ENCODE measurements at places on chromosomes 12 and 14.
A peak's percentile ranks its signal among the peaks of the same experiment; 100 is the strongest.

GRCh38 chr14:73567951-73568885, 795 bp upstream of the ACOT2 start:
- DNase-seq, result peak; percentile 30

DNA sequence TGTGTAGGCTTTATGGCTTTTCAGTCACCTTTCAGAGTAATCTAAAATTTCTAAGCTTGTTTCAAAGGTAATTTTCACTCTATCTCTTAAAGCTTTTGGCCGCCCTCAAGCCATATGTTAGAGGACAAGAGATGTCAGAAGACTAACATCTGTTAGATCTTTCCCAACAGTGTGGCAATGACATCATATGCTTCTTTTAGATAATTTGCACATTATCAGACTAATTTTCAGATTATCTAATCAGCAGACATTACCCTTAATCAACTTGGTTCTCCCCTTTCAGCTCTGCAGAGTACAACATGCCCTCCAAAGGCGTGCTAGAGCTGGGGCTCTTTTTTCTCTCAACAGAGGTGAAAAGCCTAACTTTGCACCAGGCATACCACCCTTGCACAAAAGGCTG, 207.1 kb downstream of the DPF3 start:
- DNase-seq, result no peak

DNA sequence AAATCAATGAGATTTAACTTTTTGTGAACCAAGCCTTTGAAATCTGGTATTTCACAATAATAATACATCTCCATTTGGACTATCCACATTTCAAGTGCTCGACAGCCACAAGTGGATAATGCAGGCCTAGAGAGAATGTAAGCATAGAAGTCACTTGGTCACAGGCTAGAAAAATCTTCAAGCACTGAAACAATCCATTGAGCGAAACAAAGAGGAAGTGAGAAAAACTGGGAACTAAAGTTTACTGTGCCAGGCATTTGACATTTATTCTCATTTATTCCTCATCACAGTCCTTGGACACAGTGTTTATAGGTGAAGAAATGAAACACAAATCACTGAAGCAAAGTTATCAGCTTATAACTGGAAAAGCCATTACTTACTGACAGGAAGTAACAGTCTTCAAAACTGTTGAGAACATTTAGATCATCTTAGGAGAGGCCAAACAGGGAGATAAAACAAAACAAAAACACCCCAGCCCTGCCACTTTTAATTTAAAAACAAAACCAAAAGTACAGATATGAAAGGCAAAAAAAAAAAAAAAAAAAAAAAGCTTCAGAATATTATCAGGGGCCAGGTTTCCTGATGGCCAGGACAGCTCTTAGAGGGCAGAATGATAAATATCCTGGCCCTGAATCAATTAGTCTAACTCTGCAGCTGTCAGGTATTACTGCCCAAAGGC, 29.2 kb downstream of the GNS start:
- DNase-seq, result no peak

GRCh38 chr12:76649099-76649498, 89.5 kb upstream of the OSBPL8 start:
- no peak for DNase-seq

- DNase-seq, result no peak
Observed at GRCh38 chr12:26845057-26845666, 12.2 kb upstream of the ITPR2 start.

- no peak for DNase-seq
Observed at GRCh38 chr14:90500665-90501370, 104.0 kb downstream of the CALM1 start.

DNA sequence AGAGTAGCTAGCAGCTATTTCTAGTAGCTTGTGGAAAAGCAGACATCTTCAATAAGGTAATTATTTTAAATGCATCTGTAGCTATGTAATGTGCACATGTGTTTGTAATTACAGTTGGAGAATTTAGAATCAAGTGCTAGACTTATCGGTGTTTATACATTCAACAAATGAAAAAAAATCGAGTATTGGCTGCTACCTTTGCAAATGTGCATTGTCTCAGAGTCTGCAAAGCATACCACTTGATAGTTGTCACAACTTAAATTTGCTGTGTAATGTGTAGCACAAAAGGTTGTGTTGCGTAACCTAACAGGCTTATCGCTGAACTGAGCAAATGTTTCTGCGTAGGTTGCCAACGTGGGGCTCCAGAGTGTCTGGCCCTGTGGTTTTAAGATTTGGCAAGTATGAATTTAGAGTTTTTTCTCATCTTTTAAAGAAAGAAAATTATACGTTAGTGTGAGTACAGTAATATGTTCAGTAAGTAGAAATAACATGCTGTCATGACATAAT, 44.3 kb downstream of the TMTC2 start:
- no peak for DNase-seq

DNA sequence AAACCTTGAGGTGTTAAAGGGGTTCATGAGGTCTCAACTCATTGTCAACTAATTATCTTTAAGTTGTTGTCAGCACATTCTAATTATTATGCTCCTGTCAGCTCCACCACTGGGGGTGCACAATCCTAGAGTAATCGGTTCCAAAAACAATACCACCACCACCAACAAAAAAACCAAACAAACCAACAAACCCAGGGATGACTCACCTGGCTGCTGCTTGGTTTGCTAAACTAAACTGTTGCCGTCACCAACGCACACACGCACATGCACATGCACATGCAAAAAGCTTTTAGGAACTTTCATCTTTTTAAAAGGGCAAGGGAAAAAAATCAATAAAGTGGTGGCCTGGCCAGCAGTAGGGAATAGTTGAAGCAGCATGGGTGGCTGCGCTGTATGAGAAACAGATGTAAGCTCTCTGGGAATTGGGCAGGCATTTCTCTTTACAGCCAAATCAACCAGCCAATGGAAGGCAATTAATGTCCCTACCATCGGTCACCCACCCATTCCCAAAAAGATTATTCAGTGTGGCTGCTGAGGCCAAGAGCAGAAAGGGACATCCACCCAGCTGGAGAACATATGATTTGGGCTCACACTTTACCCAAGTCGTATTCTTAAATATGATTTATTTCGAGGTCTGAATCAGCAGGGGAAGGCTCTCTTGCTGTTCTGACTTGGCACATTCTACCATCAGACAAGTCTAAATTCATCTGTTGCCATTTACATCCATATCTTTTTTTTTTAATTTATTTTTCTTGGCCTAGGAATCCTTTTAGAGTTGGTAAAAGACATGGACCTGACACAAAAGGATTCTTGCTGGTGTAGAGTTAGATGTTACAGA, 20.0 kb downstream of the TMEM30B start:
- no peak for DNase-seq

DNA sequence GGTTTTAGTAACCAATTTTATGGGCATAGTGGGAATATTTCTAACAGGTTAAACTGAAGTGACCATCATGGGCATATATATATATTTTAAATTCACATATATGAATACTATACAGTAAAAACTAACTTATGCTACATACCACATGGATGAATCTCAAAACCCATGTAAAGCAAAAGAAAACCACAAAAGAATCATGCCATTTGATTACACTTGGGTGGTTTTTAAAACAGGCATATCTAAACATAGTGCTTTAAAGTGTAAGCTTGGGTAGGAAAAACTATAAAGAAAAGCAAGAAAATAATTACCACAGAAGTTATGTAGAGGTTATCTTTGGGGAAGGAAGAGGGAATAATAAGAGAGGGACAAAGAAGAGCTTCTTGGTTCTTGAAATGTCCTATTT, 326.1 kb downstream of the NAV3 start:
- DNase-seq, result no peak

DNA sequence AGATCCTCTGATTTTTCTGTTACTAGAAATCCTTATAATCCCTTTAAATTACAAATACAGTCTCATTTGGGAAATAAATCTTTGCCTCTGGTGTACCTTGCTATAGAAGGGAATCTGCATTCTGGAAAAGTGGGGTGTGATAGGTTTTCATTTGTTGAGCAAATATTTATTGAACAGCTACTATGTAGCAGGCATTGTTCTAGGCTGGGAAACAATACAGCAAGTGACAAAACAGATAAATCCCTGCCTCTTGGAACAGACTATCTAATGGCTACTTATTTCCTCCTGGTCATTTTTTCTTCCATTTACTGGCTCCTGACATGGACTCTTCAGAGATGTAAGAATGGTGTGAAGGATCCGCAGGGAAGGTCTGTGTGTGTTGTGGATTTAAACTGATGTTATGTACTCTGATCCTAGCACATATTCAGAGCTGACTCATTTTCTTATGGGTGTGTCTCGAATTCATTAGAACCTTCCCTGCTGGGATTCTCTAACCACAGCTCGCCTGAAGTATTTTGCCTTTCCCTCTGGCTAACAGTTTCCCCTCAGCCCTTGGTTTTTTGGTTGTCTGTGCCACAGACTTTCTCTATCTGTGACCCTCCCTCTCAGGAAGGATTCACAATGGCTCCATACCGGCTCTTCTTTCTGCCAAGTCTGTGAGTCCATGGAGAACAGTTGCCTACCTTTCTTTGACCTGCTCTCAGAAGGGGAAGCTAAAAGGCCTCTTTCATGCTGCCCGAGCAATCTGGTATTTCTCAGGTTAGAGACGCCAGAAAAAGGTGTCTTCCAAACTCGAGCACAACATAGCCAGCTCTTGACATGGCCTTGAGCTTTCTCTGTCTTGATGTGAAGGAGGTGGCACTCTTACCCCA, 53.7 kb downstream of the TMTC2 start:
- DNase-seq, result no peak

- no peak for DNase-seq
Observed at GRCh38 chr14:91654836-91655235, 77.0 kb downstream of the CATSPERB start.

DNA sequence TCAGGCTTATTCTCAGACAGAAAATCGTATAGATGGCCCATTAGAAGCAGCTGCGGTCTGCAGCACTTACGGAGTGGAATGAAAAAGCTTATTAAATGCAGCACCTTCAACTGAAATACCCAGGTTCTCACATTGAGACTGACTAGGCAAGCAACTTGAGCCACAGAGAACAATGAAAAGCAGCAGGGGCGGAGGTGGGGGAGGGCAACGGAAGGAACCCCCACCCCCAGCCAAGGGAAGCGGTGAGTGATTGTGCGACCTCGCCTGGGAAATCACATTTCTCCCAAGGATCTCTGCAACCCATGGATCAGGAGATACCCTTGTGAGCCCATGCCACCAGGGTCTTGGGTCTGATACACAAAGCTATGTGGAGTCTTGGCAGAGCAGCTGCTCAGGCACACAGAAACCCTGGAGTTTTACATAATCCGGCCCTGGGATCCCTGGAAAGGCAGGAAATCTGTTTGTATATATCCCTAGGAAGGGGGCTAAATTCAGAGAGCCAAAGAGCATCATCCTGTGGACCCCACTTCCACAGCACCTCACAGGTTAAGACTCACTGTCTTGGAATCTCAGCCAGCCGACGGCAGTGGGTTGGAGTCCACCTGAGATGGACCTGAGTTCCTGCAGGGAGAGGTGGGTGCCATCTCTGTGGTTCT, 38.1 kb downstream of the PZP start:
- no peak for DNase-seq

DNA sequence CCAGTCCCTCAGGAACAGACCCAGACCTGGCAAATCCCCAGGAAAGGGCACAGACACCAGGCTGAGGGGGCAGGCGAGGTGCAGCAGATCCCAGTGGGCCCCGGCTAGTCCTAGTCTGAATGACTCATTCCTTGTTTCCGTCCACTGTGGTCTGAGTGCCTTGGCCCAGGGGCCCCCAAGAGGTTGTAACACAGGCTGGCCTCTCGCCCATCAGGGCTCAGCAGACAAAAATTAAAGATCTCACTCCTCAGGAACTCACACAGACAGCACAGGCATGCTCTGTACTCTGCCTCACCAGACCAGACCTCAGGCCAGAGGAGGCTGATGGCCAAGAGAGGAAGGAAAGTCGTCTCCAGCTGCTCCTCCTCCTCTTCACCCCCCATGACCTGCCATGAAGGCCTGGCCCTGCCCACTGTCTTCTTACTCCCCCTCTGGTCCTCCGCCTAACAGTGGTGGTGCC, 7.7 kb upstream of the LTBP2 start:
- DNase-seq, result no peak

DNA sequence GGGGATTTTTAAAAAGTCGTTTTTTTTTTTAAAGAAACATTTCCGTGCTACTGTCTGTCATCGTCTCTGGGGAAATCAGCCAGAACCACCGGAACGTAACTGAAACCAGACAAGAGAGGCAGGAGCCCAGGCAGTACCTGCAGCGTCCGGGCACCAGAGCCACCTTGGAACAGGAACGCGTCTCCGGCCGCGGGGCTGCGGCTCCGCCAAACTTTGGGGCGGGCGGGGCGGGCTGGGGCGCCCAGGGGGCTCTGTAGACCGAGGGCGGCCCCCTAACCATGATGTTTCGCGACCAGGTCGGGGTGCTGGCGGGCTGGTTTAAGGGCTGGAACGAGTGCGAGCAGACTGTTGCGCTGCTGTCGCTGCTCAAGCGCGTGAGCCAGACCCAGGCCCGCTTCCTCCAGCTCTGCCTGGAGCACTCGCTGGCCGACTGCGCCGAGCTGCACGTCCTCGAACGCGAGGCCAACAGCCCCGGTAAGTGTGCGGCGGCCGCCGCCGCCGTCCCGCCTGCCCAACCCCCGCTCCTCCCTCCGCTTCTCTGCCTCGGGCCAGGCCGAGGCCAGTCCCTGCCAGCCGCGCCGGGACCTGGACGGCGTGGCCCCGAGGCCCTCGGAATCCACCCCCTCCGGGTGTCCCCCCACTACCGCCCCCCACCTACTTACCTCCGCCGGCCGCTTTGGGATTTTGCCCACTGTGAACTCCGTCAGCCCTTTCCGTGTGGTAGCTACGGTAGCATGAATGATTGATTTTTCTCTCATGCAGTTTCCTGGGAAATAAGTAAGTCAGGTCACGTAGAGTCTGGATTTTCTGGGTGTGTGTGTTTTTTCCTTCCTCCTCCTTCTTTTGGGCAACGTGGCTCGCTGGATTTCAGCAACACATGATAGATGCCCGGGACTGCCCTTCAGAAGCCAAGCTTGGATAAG, 972 bp downstream of the SAMD4A start:
- peak; percentile 41 for DNase-seq

DNA sequence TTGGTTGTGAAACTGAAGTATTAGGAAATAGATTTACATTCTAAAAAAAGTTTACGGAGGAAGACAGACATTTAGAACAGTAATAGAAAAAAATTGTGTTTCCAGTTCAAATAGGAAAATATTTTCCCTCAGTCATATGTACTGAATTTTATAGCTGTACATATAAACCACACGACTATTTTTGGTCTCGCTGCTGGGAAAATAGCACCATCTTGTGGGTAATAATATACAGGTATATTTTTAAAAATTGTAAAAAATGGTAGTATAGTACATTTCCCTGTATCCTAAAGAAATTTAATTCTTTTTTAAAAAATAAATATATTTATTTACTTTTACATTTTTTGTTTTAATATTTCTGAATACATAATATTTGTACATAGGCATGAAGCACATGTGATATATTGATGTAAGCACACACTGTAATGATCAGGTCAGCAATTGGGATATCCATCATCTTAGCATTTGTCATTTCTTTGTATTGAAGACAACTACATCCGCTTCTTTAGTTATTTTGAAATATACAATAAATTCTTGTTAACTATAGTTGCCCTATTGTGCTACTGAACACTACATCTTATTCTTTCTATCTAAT, 168.6 kb downstream of the ALX1 start:
- no peak for DNase-seq

GRCh38 chr12:459430-460258, at the start of gene B4GALNT3:
TSS of gene B4GALNT3 (plus strand) at chr12:459939. CDS start at chr12:460377, 438 bp downstream.
- DNase-seq, result peak; percentile 18

Data from stimulated activated CD4-positive, alpha-beta T cell treated with anti-CD3 and anti-CD28 coated beads, Interleukin-1b, Interleukin-23, amount 100 ng/mL, for 48 hours (primary cell).